ENCODE measurements at places on chromosomes 7 and 10.

DNA sequence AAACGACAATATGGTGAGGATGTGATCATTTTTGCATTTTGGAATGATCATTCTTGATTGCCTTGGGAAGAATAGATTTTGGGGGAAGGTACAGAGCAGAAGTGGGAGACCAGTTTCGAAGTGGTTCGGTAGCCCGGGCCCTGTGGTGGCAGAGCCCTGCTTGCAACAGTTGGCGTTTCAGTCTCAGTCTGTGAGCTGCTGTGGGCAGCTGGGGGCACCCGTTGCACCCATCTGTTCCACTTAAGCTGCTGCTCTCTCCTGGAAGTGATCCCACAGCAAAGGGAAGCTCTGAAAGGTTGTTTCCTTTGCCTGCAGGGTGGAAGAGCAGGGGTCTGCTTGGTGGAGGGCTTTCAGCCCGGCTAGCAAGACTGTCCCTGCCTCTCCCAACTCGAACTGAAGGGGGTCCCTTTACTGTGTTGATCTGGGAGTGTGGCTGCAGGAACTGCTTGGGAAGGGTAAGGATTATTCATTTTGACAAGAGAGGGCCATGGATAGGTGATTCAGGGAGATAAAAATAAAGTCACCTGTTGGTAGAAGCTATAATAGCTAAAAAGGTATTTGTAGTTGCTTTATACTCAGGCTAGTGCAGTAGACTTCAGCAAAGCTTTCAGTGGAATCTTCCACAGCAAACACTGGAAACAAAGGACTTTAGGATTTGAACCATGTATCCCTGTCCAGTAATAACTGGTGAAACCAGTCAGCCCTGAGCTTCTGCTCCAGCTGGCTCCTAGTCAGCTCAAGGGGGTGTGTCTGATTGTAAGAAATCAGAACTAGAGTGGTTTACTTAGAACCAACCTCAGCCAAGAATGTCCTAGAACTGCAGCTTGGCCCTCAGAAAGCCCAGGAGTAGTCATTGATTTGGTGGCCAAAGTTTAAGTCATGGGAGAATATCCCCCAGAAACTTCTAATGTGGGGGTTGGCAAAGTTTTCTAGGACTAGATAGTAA lies 53.1 kb upstream of the PDCD4 start:
- DNase-seq: peak; percentile 86

- no peak for DNase-seq
These were observed 72.9 kb upstream of the NEBL start for GRCh38 chr10:20970044-20970443.

- no peak for DNase-seq
These were observed 136.8 kb downstream of the KLF6 start for GRCh38 chr10:3648170-3648569.

DNA sequence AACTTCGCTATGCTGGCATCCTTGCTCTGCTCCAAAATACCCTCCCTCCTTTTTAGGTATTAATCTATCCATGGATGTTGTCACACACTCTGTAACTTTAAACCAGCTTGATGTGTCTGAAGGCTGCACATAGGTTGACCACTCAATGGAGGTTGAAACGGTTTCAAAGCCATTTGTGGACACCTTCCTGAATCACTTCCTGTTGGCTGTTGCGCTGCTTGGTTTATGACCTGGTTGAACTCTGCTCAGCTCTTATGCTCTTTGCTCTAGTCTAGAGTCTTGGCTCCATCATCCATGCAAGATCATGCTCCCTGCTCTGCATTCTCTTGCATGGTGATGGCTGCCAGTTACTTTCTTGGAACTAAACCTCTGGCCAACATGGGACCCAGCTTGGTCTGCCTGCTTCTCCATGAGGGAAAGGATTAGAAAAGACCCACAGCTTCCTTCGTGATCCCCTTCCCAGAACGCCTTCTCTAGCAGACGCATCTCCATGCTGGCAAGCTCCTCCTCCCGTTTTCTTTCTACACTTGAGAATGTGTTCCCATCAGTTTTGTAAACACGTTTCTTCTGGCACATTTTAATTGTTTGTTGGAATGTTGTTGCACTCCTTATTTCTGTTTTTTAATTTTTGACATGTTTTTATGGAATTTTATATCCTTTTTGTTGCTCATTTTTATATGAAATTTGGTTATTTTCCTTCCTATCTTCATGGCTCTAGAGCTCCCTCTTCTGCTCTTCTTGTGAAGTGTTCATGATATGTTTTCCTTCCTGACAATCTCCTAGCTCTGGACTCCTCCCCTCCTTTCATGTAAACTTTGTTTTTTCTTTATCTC lies 149.8 kb downstream of the XPNPEP1 start:
- peak; percentile 9 for DNase-seq

GRCh38 chr7:154332811-154333580 lies 280.8 kb downstream of the DPP6 start:
- DNase-seq: no peak

GRCh38 chr10:3104251-3104918 lies 37.0 kb downstream of the PFKP start:
- no peak for DNase-seq

DNA sequence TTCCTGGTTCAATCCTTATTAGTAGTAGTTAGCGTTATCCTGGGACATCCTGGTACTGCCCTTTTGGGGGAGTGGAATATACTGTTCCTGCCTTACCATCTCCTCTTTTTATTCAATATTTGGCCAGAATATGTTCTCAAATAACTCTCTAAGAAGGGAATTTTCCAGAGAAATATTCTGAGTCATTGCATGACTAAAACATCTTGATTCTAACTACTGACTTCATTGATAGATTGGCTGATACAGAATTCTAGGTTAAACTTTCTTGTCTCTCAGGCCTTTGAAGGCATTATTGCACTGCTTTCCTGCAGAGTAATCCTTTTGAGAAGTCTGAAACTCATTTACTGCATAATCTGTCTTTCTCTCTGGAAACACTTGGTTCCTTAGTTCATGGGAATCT lies 275.5 kb upstream of the DGKB start:
- DNase-seq: no peak

- peak; percentile 63 for DNase-seq
These were observed 232.7 kb upstream of the TAC1 start for GRCh38 chr7:97499204-97499603.

- DNase-seq: no peak
These were observed 59.0 kb downstream of the VSTM4 start for GRCh38 chr10:49056356-49056755.

DNA sequence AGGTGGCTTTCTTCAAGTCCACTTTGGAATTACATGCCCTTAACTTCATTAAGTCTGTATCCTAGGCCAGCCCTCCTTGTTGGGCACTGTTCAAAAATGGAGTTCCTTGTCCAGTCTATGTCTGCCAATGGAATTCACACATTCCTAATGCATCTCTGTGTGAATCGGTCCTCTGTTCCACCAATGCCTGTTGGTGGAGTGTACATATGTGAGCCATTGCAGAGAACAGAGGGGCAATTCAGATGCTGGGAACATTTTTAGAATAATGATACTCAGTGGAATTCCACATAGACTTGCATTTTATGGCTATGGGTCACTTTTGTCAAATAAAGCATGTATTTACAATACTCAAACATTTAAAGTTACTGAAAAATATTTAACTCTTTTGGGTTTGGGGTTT lies 108.3 kb downstream of the COL28A1 start:
- DNase-seq: no peak

GRCh38 chr10:103833731-103834365 lies 21.5 kb downstream of the SH3PXD2A start:
- DNase-seq: no peak

DNA sequence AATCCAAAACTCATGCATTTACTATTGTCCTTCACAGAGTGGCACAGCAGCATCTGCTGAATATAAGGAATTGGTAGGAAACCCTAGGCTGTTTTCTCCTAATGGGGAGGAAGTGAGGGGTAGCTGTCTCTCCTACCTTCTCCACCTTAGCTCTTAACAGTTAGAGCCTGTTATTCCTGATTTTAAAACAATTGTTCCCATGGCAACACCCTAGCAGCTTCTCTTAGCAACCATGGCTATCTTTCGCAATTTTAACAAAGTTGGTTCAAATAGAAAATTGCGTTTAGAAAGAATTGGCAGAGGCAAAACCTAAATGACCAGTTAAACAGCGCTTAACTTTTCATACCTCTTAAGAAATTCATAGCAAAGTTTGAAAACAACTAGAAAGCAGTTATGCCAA lies 603.4 kb upstream of the AUTS2 start:
- no peak for DNase-seq

GRCh38 chr7:2710286-2710655 lies 22.3 kb downstream of the AMZ1 start:
- DNase-seq: no peak

DNA sequence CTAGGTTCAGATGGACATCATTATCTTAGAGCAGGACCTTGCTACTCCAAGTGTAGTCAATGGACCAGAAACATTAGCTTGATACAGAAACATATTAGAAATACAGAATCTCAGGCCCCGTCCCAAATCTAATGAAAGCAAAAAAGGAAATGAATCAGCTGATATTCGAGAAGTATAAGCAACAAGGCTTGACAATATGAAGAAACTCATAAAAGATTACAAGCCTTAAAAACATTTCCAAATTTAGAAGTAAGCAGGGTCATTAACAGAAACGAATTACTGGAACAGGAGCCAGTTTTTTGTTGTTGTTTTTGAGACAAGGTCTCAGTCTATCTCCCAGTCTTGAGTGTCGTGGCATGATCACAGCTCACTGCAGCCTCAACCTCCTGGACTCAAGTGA lies 40.5 kb upstream of the GSAP start:
- DNase-seq: no peak

- DNase-seq: no peak
These were observed 116.0 kb upstream of the HABP2 start for GRCh38 chr10:113436851-113437250.

DNA sequence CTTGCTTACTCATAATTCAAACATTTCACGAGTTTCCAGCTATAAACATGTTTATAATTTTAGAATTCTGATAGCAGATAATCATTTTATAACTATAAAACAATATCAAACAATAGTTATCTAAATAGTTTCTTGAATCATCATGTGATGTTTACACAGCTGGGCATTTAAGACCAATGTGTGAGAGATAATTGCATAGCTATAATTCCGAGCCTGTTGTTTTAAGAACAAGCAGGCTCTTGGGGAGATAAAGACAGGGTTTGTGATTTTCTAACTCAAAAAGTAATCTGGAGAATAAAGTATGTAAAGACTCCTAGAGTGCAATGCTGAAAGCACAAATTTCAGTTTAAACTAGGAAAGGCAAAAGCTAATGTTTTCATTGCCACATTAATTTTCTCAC lies 331.2 kb downstream of the LRRTM3 start:
- no peak for DNase-seq

- no peak for DNase-seq
These were observed 22.9 kb upstream of the INSIG1 start for GRCh38 chr7:155274633-155275355.

- no peak for DNase-seq
These were observed 526 bp downstream of the ZNF248 start for GRCh38 chr10:37856881-37857286.

- DNase-seq: no peak
These were observed 413.2 kb upstream of the PHF14 start for GRCh38 chr7:10560497-10560896.

DNA sequence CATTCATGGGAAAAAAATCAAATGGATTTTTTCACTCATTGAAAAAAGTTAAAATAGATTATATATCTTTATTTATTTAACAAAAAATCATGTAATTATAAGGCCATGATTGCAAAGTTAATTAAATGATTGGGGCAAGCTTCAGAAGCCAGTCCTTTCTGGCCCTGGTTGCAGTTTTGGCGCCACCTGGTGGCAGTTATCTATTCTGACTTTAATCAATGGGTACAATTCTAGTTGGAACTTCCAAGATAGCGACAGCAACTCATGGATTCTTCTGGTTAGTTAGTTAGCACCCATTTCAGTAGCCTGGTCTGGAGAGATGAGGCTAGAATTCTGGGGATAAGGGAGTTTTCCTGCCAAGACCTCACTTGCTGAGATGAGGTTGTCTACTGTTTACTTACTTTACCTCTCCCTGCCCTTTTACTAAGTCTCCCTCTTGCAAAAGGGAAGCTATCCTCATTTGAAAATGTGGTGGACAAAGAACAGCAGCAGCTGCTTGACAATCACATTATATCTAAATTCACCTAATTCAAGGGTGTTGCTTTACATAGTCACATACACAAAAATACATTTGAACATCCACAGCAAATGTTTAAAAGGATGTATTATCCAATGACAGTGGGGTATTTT lies 42.3 kb downstream of the NOC3L start:
- DNase-seq: peak; percentile 47

GRCh38 chr7:85030893-85031292 lies 156.0 kb downstream of the SEMA3D start:
- peak; percentile 31 for DNase-seq

GRCh38 chr7:66348959-66349358 lies 143.8 kb downstream of the TPST1 start:
- no peak for DNase-seq

DNA sequence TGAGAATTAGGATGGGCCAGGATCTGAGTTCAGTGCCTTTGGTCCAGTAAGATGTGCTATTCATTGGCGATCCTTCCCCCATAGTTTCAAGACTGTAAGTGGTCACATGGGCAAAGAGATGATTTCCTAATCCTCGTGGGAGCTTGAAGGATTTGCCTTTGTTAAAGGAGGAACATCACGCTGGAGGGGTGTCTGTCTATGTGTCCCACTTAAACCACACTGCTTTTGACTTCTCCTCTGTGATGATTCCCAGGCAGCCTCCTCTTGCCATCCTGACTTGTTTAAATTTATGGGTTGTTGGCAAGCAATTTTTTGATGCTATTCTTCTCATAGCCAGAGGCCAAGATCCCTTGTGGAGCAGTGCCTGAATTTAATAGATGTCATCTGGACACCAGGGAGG lies 154.0 kb downstream of the TCF7L2 start:
- no peak for DNase-seq

DNA sequence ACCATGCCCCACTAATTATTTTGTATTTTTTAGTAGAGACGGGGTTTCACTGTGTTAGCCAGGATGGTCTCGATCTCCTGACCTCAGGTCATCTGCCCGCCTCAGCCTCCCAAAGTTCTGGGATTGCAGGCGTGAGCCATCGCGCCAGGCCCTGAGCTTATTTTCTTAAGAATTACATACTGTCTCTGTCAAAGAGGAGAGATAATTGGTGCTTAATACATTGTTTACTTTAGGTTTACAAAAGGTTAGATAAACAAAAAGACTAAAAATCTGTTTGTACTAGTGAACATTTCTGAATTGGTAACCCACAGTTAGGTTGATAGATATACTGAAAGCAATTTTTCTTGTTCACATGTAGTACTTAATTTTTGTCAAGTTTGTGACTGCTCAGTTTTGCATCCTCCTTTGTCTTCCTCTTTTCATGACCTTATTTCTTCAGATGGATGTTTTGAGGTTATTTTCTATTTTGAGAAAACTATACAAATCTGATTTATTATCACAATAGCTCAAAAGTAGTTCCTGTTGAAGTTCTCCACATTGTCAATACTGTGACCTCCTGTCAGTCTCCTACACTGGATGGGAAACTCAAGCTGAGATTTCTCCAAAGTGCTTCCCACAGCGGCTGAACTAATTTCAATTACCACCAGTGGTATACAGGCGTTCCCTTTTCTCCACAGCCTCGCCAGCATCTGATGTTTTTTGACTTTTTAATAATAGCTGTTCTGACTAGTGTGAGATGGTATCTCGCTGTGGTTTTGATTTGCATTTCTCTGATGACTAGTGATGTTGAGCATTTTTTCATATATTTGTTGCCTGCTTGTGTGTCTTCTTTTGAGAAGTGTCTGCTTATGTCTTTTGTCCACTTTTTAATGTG lies 22.5 kb downstream of the HHEX start:
- no peak for DNase-seq
